ENCODE measurements at places on chromosomes 7 and 10.

- DNase-seq = no peak
Observed at GRCh38 chr10:110686047-110686446, 41.9 kb downstream of the RBM20 start.

DNA sequence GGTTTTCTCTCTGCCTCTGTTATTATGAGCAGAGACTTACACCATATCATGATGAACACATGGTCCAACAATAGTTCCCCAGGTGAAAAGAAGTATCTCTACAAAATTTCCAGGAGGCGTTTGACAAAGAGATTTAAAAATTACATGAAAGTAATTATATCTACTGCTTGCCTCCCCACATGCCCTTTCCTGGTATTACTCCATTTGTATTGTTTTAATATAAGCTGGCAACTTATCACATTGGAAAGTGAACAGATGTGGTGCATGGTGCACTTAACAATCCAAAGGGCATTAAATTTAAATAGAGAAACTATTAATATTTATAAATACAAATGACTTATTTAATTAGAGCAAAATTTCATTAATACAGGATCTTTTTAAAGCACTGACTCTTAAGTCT, 638.2 kb downstream of the ANKRD7 start:
- no peak for DNase-seq

DNA sequence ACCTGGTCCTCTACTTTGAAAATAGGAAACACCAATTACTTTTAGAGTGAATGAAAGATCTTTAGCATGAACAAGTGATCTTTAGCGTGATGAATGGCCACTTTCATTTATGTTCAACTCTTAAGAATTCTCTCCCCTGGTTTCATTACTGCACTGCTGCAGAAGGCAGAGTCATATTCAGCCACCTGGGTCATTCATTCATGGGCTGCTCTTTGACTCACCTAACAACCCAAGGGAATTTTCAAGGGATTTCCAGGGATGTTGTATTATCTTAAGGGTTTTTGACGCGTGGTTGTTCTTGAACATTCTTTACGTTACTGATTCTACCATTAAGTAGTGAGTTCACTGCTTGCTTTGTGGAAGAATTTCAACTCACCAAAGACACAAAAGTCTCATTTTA, 87.3 kb upstream of the STK17A start:
- no peak for DNase-seq

DNA sequence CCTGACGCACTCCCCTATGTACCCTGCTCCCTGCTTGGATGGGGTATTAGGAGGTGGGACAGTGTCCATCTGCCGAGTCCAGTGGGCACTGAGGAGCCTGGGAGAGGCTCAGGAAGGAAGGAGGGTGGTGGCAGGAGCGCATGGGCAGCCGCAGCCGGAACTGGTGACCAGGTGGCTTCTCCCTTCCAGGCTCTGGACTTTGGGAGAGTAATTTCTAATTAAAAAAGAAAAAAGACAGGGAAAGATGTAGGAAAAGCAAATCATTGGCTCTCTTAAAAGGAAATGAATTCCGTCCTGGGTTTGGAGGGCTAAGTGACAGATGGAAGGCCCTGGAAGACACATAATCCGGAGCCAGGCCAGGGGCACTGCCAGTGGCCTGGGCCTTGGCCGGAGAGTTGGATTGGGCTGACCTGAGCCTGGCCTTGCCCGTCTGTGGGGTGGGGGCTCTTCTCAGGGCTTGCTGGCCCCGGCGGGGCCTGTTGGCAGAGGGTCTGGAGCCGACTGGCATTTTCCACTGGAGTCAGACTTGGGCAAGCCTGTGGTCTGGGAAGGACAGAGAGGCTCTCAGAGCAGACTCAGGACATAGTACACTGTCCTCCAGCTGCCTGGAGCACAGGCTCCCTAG, 63.0 kb downstream of the NEURL1 start:
- no peak for DNase-seq

GRCh38 chr7:128833148-128833945, 3.1 kb downstream of the FLNC start:
- no peak for DNase-seq

- no peak for DNase-seq
Observed at GRCh38 chr10:83983578-83984255, 155.6 kb upstream of the GHITM start.

- no peak for DNase-seq
Observed at GRCh38 chr7:79298145-79298760, 155.2 kb downstream of the MAGI2 start.

DNA sequence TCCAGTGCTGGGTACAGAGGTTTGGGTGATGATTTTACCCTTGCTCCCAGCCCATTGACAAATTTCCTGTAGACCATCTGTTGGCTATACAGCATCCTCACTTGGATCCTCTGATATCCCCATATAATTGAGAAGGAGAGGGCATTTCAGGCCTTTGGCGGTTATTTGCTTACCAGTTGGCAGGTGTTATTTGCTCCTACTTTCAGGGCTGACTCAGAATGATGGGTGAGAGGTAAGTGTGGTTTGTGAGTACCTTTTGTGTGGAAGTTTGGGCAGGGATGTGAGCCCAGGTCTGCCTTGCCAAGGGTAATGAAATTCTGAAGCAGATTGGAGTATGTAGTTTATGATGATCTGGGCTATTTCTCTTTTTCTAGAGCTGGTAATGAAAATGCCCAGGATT, 93.6 kb downstream of the LRMDA start:
- DNase-seq = no peak

GRCh38 chr10:114534571-114534981, 123.5 kb downstream of the ABLIM1 start:
- DNase-seq = no peak

GRCh38 chr7:93715234-93715633, 140.7 kb upstream of the CALCR start:
- DNase-seq = no peak

GRCh38 chr7:133051719-133052400, 30.0 kb downstream of the CHCHD3 start:
- no peak for DNase-seq

GRCh38 chr10:121165276-121165675, 314.1 kb downstream of the WDR11 start:
- DNase-seq = no peak

- no peak for DNase-seq
Observed at GRCh38 chr7:70568674-70569334, 563.1 kb upstream of the GALNT17 start.

GRCh38 chr7:22980422-22980821, 33.5 kb downstream of the HYCC1 start:
- DNase-seq = no peak

DNA sequence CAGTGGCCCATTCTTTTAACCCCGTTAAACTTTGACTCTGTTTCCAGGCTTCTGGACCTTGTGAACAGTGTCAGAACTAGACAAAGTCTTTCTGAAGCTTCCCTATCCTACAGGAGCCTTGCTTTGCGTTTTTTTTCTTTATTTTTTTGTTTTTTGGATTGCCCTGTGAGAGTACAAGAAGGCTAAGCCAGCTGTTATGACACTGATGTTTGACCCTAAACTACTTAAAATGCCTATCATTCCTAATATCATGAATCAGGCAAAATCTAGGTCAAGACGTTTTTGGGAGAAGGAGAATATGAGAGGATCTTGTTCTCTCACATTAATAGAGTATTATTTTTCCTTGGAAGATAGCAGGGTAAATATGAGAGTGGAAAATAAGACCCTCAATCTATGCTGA, 79.8 kb downstream of the EPDR1 start:
- no peak for DNase-seq

GRCh38 chr7:115066634-115067033, 144.7 kb downstream of the MDFIC start:
- DNase-seq = no peak

GRCh38 chr7:101814991-101815825, 2.2 kb upstream of the CUX1 start:
- peak; percentile 53 for DNase-seq

DNA sequence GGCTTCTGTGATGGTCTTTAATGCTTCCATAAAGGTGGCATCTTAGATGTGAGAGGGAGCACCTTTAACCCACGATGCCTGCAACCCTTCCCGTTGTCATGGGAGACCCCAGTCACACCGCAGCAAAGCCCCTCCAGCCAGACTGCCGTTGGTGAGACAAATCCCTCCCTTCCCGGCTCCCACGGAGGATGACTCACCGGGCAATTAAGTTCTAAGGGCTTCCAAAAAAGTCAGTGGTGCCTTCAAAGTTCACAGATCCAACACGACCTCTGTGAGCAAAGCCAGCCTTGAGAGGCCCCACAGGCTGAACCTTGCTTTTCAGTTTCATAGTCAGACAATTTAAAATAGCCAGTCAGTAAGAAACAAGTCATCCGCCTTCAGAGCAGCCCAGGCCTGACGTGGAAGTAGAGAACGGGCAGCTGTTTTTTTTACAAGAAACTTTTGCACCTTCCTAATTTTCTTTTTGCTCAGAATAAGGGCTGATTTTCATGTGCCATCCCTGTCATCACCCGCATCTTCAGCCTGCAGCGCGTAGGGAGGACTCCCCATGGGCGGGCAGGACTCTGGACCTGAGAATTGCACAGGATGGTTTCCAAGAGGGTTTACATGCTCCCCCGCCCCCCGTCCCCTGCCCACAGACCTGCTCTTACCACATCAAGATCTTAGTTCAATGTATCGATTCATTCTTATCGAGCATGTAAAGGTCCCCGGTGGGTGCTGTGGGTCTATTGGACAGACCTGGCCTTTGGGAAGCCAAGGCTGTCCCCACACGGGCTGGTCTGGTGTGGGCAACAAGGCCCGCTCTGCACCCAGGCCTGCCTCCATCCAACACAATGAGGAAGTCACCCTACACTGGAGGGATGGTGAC, 333.9 kb downstream of the DNAJB6 start:
- no peak for DNase-seq

DNA sequence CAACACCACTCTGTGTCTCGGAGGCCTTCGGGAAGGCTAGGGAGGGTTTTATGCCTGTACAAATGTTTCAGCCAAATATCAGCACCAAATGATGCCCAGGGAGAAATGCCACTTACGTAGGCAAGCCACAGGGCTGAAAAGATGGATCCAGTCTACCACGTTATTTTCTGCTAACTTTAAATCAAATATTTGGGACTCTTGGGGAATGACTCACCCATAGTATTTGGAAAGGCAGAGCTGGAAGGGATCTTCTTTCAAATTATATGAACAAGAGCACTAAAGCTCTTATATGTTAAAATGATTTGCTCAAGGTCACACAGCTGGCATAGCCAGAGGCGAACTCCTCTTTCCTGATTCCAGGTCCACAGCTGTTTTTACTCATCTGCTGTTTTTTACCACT, 591.4 kb downstream of the SORCS1 start:
- DNase-seq = no peak

DNA sequence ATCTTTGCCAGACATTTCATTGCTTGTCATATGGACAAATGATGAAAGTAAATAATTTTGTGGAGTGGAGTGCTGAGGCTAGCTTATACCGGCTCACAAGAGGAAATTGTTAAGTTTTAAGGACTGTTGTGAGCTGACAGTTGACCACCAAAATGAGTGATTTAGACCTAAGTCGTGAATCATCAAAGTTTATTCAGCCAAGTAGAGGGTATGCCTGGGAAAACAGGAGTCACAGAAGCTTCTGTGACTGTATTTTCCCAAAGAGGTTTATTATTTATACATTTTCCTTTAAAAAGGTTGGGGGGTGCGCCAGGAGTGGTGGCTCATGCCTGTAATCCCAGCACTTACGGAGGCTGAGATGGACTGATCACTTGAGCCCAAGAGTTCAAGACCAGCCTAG, 21.8 kb downstream of the MRPS24 start:
- no peak for DNase-seq

DNA sequence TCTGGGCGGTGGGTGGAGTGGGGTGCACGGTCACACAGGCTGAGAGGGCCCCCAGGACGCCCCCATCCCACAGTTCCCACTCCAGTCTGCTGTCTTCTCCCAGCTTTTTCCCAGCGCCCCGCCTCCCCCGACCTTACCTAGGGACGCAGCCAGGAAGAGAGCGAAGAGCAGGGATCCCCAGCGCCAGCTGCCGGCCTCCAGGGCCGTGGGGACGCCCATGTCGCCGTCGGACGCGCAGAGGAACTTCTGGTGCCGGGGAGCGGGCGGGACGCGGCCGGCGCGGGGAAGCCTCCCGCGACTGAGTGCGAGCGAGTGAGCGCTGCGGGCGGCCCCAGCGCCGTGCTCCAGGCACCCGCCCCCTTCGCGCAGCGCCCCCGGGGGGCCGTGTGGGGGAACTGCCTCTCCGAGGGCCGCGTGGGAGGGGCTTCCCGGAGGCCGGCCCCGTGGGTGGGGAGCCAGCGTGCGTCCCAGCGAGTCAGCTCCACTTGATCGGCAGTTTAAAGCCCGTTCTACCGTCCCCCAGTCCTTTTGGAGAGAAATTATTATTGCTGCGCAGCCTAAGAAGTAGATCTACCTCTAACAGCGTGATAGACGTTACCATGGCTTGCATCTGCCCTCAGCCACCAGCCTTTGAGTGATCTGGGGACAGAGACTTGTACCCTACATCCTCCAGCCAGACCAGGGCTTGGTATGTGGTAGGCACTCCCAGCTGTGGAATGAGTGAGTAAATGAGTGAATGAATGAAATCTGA, at the start of gene VSIR:
VSIR (minus strand) TSS at position 300 of the 751 bp plus-strand sequence; CDS start at position 219, 81 bp downstream.
- DNase-seq = peak; percentile 92

DNA sequence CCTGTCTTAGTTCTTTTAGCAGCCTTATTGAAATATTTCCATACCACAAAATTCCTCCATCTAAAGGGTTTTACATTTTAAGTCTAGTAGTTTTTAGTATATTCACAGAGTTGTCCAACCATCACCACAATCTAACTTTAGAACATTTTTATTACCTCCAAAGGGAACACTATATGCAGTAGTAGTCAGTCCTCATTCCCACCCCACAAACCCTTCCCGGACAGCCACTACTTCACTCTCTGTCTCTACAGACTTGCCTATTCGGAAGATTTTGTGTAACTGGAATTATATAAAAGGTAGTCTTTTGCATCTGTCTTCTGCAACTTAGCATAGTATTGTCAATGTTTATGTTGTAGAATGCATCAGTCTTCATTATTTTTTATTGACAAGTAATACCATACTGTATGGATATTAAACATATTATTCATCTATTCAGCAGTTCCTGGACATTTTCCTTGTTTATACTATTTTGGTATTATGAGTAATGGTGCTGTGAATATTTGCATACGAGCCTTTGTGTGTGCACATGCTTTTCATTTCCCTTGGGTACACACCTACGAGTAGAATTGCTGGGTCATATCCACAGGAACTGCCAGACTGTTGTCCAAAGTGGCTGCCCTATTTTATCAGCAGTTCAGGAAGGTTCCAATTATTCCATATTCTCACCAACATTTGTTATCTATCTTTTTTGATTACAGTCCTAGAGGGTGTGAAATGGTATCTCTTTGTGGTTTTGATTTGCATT, 60.9 kb upstream of the LANCL2 start:
- DNase-seq = no peak

GRCh38 chr7:75971309-75971960, 23.0 kb downstream of the TMEM120A start:
- no peak for DNase-seq
